ENCODE measurements at places on chromosomes 12 and 14.

DNA sequence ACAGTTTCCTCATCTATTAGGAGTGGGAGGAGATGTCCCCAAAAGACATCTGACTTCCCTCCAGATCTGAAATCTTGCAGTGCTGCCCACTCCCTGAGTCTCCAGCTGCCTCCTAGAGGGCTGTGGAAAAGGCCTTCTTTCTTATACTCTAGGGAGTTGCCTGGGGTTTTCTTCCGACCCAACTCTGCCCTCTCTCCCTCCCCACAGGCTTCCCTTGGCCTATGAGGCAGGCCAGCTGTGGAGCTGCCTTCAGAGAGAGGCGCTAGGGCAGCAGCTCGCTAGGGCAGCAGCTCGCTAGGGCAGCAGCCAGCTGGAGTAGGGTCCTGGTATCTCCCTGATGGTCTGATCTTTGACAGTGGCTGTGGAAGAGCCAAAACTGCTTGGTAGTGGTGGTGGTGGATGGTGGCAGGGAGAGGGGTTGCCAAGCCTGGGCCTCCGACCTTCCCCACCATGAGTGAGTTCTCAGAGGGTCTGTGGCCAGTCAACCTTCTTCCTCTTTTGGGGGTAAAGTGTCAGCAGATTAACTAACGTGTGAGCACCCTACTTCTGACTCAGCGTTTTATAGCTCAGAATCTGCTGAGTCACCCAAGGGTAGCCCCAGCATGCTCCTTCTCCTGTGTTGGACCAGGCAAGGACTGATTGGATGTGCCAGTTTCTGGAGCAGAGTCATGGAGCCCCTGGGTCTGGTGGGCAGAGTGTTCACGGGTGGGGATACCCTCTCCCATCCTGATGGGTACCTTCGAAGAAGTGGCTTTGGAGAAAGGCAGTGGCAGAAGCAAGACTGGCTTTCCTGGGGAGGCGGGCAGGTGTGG, 2.3 kb downstream of the SLC48A1 start:
- no peak for DNase-seq

DNA sequence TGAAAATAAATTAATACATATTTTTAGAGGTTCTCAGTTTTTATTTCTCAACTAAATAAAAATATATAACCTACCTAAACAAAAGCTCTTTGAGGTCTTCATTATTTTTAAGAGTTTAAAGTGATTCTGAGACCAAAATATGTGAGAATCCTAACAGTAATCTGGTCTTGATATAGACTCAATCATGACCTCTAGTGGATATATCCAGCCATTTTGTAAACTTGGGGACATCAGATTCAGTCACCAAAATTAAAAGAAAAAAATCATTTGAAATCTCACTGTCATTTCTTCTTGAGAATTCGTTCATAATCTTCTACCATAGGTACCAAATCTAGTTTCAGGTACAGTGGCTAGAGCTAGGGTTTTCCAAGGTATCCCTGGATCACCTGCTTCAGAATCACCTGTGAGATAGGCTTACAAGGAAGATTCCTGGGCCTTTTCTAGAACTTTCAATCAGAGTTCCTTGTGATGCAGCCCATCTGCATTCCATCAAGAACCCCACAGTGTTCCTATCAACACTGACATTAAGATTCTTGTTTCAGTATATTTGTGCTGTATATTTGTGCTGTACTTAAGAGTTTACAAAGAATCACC, 214.9 kb downstream of the ADAMTS20 start:
- peak; percentile 55 for DNase-seq

- DNase-seq: no peak
These were observed 102.8 kb downstream of the ZNF664 start for GRCh38 chr12:124075841-124076240.

DNA sequence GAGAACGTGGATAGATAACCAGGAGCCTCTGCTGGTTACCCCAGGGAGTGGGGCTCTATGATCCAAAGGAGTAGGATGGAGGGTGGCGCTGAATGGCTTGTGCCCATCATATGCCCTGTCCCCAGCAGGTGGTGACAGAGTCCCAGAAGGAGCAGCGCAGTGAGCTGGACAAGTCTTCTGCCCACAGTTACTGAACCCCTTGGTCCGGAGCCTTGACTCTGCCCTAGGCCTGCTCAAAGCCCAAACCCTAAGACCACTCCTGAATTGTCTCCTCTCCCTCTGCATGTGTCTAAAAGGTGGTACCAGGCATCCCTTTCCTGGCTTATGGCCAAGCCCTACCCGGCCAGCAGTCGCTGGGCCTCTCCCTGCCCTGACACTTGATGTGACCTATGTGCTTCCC, 3.2 kb downstream of the PRPH start:
- DNase-seq: no peak

- DNase-seq: no peak
These were observed 28.6 kb upstream of the NRXN3 start for GRCh38 chr14:78141590-78141989.

DNA sequence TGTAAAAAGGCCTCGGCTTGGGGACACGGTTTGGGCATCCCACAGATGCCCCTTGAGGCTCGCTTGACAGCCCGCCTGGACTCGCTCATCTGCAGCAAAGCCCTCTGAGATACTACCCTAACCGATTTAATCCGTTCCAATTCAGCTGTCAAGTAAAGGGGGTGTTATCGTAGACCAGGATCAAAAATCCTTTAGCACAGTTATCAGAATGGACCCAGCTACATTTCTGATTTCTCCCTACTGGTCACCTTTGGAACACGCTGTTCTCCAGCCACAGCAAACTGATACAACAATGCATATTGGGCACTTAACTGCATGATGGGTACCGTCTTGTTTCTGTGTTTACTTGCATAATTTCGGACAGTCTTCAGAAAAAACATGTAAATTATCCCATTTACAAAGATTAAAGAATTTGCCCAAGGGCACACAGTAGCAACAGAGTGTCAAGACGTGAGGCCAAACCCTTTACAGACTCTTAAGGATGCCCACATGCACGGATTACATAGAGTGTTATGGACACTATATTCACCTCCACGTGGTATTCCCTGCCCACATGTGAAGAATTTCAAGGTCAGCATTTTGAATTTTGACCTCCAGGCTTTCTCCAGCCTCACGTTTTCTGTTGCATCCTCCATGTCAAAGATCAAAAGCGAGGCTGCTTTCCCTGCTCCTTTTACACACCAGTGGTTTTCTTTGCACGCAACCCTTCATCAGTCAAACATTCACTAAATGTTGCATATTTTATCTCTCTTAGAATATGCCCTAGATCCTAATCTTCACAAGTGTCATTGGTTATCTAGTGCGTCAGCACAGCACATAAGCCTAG, 3.2 kb upstream of the DUSP6 start:
- DNase-seq: no peak

- peak; percentile 57 for DNase-seq
These were observed 93.9 kb downstream of the KSR2 start for GRCh38 chr12:117874842-117875434.

- no peak for DNase-seq
These were observed 181.8 kb downstream of the PAX9 start for GRCh38 chr14:36843410-36843809.

- no peak for DNase-seq
These were observed 17.4 kb downstream of the LETMD1 start for GRCh38 chr12:51065530-51065929.

GRCh38 chr14:80621701-80622100, 319.8 kb downstream of the CEP128 start:
- peak; percentile 22 for DNase-seq

GRCh38 chr12:132572106-132572505, 38.3 kb downstream of the LRCOL1 start:
- DNase-seq: no peak

GRCh38 chr12:53807322-53807860, 55.6 kb upstream of the CISTR start:
- no peak for DNase-seq

DNA sequence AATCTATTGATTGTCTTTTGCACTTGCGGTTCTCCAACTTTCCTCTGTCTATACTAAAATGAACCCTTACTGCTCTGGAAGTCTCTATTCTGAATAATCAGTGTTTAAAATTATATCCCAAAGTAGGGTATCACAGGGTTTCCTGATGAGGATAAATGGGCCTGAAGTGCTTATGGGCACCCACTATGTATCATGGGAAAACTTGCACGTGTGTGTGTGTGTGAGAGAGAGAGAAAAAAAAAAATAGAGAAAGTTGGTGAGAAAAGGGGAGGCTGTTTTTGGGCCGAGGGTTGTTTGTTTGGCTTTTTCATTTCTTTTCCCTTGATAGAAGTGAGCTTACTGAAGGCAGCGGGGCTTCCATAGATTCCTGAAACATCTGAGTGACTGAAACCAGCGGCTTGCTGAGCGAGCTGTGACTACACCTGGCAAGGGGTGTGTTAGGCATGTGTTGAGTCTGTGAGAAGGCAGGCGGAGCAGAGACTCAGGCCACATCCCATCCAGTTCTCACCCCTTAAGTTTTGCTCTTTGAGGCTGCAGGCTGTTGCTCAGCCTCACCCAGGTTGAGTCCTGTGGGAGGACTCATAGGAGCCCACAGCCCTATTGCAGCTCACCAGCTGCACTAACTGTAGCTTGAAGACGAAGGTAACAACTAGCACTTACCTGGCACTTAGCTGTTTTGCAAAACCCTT, 17.2 kb downstream of the PPFIBP1 start:
- no peak for DNase-seq

DNA sequence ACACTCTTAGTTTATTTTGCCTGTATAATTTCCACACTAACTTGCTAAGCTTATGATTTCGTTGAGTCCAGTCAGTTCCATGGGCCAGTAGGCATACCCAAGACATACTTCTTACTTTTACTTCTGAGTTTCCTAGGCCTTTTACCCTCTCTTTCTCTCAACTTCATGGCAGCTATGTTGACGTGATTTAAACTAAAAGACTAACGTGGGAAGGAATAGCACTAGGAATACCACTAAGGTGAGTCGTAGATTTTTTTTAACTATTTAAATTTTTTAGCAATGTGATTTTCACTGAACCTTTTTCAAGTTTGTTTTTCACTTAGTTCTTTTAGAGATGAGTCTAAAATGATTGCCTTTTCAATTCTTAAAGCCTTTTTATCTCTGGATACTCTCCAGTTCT, 793.5 kb upstream of the NOVA1 start:
- peak; percentile 65 for DNase-seq

DNA sequence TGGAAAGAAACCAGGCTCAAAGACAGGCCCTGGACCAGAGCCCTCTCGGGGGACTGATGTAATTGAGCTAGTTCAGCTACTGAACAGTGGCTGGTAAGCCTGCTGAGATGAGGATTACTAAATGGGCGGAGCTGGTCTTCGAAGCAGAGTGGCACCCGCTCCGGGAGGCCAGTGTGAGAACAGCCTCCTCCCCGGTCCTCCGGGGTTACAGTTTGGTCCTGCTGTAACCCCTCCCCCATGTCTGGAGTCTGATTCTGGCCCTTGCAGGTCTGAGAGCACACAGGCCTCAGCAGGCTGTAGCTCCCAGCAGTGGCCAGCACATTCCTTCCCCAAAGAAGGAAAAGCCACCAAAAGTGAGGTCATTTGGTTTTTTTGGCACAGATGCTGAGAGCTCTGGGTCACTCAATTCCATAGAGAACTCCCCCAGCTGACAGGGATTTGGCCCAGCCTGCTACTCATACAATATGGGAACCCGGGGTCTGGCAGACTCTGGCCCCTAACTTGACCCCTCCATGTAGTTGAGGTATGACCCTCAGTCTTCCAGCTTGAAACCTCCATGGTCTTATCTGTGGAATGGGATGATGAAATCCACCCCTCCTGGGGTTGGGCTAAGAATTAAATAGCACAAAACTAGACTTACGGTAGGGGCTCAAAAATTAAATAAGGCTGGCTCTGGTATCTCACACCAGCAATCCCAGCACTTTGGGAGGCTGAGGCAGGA, 39.0 kb downstream of the ACTN1 start:
- DNase-seq: peak; percentile 100

- DNase-seq: no peak
These were observed 164 bp downstream of the KIF21A start for GRCh38 chr12:39442831-39443080.

DNA sequence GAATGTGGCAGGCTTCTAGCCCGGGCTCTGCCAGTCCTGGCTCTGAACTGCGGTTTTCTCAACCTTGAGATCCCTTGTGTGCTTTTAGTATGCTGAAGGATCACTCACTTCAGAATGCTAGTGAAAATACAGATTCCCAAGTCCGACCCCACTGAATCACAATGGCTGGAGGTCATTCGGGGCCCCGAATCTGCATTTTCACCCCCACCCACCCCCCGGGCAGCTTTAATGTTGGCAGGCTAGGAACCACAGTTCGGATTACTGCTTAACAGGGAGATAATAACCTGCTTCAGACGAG, 573 bp upstream of the SUSD6 start:
- no peak for DNase-seq

DNA sequence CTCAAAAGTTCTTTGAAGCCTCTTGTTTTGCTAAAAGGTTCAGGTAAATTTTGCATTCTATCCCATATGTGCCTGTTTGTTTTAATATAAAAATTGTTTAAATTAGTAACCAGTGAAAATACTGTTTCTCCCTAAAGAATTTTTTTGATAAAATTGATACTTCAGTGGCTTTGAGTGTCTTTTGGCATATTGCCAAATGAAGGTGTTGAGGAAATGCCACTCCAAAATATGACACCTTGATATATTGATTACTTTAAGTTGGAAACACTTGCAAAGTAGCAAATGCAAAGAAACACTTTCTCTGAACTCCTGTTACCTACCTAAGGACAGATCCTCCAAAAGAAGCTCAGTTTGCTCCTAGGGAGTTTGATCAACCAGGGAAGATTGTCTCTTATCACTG, 8.4 kb downstream of the STYX start:
- no peak for DNase-seq

DNA sequence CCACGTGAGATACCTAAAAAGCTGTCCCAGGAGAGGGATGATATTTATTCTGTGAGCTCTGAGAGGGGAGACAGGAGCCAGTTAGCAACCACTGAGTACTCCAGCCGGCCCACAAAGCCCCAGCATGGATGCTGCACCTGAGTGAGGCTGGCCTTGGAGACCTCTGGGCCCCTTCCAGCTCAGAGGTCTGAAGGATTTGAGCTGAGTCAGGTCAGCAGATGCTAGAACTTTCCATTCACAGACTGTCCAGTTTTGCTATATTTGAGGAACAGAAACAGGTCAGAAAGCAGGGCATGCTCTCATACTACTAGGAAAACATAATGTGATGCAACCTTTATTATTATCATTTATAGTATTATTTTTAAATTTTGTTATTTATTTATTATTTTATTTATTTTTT, 15.0 kb upstream of the MAPKAPK5 start:
- DNase-seq: no peak

DNA sequence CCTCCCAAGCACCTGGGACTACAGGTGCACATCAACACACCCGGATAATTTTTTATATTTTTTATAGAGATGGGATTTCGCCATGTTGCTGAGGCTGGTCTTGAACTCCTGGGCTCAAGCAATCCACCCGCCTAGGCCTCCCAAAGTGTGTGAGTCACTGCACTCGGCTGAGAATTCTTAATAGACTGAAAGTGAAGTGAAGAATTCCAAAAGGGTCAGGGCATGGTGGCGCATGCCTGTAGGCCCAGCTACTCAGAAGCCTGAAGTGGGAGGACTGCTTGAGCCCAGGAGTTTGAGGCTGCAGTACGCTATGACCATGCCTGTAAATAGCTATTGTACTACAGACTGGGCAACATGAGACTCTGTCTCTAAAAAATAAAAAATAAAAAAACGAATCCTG, 43.7 kb downstream of the TCHP start:
- peak; percentile 19 for DNase-seq
